ENCODE measurements at places on chromosomes 6 and 20.
A peak's percentile ranks its signal among the peaks of the same experiment; 100 is the strongest.

DNA sequence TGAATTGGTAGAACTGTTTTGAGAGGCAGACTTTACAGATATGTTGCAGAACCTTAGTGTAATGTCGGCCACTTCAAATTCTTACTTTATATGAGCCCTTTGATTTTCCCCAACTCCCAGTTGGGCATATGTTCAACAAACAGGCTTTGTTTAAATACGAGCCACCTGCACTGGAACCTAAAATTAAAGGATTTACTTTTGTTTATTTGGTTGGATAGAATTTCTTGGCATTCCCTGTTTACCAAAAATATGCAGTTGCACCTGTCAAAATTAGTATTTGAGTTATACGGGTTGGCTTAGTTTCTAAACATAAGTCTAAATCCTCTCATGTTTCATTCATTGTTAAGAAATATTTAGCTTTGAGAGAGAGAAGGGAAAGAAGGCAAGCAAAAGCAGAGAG, 2.4 kb upstream of the GLYATL3 start:
- no peak for DNase-seq

DNA sequence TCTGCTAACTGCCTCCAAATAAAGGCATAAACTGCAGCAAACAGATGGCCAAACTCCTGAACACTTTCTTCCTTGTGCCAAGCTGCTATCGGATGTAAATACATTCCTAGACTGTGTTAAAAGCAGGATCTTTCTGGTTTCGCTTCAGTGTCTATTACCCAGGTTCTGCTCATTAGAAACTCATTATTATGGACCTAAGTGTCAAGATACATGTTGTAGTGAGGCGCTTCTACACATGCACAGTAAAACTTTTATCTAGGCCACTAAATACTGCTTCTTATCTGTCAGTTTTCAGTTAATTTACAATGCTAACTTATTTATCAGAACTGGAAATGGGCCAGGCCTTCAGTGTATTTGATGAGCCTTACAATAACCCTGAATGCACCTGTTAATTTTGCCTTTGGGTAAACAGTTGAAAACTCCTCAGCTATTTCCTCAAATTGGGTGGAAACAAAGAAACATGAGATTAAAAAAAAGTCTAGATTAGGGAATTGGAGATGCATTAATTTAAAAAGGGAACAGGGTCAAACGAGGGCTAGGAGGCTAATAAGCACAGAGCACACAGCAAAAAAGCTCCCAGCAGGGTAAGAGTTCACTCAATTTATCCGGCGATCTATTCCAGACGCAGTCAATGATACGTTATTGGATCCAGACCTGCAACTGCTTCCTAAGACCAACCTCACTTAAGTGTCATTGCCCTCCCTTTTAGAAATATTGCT, 240.6 kb downstream of the FOXC1 start:
- no peak for DNase-seq

DNA sequence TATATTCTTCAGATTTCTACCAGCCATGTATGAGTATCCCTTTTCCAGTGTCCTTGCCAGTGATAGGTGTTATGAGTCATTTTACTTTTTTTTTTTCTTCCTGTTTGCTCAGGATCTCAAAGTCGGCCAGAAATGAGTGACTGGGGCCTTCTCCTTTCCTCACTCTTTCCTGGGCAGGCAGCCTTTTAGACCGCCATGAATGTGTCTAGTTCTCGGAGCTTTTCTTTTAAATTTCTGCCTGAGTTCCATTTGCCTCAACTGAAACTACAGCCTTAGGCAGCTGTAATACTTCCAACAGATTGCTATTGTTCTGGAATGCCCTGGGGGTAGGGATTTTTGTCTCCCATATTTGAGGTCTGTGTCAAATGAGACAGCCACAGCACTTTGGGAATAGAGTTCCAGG, 83.7 kb downstream of the STXBP5 start:
- DNase-seq: peak; percentile 31

DNA sequence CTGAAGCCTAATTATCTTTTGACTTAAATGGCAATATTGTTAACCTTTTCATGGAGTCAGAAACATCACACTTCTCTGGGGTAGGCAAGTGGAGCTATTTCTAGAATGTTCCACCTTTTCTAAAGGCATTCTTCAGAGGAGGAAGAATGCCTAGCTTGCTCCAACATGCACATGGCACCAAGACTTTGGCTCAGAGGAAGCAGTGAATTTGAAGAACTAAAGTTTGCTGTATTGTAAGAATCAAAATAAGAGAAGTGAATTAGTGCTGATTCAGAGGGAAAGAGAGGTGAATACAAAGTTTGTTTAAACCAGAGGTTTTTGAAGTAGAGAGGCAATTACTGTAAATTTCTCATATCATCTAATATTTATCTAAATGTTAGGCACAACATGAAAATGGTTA, 92.2 kb downstream of the SOBP start:
- DNase-seq: no peak

DNA sequence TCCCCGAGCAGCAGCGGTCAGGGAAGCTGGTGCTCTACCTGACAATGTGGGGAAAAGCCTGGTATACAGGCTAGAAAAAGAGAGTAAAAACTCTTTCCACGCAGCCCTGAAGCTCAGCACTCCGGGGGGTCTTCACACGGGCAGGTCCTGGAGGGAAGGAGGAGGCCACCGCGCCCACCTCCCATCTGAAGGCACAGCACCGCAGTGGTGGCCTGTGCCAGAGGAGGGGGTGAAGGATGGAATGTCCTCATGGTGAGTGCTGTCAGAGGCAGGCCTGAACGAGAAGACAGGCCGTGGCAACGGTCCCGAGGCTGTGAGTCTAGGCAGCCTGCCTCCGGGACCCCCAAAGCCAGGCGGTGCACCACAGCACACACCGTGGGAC, 5.8 kb downstream of the SLC2A4RG start:
- no peak for DNase-seq

- no peak for DNase-seq
These were observed 35.9 kb downstream of the EPM2A start for GRCh38 chr6:145699462-145699861.

- DNase-seq: no peak
These were observed 778.4 kb upstream of the GJE1 start for GRCh38 chr6:141354191-141354955.

- DNase-seq: no peak
These were observed 56.0 kb upstream of the HEY2 start for GRCh38 chr6:125693480-125693879.

- DNase-seq: no peak
These were observed 636.3 kb upstream of the IMPG1 start for GRCh38 chr6:76708641-76709331.

GRCh38 chr6:14025160-14025559, 92.4 kb upstream of the CD83 start:
- no peak for DNase-seq

DNA sequence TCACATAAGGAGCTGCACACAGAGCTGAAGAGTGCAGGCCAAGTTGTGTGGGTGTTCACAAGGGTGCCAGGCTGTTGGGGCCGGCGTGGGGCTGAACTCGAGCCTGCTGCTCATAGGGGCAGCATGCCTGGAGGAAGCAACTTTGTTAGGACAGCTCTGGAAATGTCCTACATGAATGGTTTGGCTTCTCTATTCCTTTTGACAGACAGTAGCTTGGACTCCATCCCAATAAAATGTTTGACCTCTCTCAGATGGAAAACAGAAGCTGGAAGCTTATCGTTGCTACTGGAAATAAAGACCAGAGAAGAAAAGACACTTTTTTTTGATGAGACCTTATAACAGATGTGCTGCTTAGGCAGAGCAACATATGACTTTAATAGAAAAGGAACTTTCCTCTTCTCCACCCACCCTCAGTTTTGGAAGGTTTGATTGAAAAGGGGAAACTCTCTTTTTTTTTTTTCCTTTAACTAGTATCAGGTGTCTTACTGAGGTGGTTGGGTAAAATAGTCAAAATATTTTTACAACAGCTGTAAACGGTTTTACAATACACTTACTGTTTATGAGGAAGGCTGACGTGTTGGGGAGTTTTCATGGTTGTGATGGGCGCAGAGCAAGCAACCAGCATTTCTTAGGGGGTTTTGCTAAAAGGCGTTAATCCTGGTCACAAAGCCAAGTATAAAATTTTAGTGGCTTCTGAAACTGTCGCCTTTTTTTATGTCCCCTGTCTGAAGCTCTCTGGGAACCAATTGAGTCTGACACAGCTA, 80.7 kb upstream of the EEF1E1 start:
- no peak for DNase-seq

GRCh38 chr20:39049684-39050554, 87.8 kb downstream of the DHX35 start:
- peak; percentile 76 for DNase-seq

Data from LoVo (cell line).